DMS 273 treated with DMSO at 0.1 percent for 48 hours (cell line): ENCODE measurements at places on chromosomes 6 and 20.

DNA sequence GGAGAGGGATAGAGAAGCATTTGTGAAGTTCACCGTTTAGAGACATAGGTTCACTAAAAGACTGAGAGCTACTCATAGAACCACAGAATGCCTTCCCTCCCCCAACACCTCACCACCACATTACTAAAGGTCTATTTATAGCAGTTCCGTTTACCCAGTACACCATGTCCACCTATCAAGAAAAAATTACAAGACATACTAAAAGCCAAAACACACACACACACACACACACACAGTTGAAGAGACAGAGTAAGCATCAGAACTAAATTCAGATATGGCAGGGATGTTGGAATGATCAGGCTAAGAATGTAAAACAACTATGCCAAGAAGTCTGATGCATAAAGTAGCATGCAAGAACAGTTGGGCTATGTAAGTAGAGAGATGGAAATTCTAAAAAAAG, 52.3 kb downstream of the SLC22A3 start:
- DNase-seq: no peak

- DNase-seq: no peak
These were observed 69.5 kb upstream of the GATA5 start for GRCh38 chr20:62545271-62545670.

DNA sequence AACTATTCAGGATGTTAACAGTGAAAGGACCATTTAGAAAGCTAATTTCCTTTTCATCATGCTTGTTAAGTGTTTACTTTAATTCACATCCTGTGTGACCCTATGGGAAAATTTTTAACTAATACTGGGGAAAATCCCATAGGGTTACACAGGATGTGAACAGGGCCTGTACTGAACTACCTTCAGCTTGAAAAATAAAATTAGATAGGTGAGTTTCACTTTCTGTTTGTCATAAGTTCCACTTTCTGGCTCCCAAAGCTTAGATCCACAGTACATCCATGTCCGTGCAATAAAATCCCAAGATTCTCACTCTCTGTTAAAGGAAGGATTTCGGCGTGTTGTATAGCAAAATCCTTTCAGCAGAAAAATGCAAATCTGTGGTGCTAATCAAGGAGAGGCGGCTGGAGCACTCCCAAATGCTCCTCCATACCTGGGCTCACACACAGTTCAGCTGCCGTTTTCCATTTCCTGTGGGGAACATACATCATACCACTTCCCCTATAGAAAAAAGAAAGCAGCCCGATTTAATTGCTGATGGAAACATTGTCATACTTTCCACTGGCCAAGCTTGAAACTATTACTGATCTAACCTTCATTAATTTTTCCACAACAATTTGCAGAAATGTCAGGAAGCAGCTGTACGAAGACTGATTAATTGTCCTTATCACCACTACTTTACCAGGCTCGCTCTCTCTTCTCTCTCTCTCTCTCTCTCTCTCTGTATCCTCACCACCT, 125.2 kb downstream of the HIVEP2 start:
- DNase-seq: no peak

DNA sequence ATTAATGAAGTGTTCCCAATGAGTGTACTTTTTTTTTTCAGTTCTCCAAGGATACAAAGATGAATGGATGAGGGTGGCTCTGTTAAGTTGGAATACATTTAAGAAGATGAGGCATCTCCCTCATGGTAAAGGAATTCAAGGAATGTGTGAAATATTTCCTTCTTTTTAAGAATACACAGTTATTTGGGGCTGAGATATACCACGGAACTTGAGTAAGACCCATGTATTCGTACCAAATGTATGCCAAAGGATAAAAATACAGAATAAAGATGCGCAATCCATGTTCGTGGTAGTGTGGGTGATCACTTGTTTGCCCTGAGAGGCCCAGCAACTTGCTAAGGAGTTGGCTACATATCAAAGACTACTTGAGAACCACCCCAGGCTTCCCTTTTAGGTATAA, 164.2 kb upstream of the TCF21 start:
- no peak for DNase-seq

DNA sequence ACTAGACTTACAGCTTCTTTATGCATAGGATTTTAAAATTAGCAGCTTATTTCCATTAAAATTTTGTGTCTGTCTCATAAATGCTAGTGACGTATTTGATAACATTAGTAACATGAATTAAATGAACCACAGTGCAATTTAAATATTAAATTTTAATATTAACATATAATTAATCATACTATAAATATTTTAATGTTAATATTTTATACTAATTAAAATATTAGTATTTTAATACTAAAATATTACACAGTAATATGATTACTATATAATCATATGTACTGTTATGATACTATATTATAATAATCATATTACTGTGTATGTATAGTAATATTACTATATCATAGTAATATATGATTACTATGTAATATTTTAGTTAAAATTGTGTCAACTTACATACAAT, 73.7 kb downstream of the CHD6 start:
- no peak for DNase-seq
